ENCODE measurements at places on chromosomes 6 and 20.

GRCh38 chr6:25431975-25432307, 152.8 kb downstream of the CARMIL1 start:
- no peak for DNase-seq

- no peak for DNase-seq
Measured at GRCh38 chr6:148955441-148955840, 208.6 kb downstream of the UST start.

DNA sequence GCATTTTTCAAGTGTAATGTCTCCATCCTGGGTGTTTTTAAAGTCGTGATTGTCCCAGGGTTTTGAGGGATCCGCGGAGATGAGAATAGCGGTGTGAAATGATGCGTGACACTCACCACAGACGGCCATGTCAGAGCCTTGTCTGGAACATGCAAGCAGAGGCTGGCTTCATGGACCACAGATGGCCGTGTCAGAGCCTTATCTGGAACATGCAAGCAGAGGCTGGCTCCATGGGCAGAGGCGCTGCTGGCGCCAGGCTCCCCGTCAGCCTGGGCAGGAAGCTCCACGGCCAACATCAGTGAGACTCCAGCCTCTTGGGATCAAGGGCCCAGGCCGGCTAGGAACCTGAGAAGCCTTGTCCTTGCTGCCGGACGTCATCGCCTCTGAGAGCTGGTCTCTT, 7.7 kb upstream of the MRGBP start:
- no peak for DNase-seq

GRCh38 chr6:153787341-153787606, 251.8 kb upstream of the OPRM1 start:
- DNase-seq = no peak

DNA sequence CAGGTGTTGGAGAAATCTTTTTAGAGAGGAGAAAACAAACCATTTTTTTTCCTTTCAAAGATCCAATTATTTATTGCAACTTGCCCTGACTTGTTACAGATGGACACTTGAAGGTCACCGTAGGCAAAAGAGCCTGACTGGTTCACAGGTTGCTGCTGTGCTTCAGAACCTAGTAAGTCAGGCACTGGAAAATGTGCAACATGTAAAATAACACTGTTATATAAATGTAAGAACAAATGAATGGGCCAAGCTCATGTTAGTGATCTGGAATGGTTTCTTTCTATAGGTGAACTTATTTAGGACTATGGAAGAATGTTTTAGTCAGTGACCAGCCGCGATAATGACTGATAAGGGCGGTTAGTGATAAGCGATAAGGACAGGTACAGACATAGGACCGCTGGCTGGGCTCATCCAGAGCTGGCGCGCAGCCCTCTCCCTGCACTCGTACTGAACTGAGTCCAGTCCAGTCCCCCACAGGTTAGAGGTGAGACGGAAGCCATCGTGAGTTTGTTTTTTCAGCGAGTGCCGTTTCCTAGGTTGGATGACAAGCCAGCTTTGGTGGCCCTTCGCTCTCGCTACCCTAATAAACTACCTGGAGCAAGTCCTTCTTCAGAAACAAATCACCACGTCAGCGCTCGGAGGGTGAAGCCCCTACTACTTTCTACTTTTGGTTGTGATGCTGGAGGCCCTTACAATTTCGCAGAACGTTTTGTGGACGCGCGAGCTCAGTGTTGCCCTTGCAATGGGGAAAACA, 94.4 kb upstream of the PRDM1 start:
- DNase-seq = no peak

GRCh38 chr6:42075159-42075838, 25.0 kb downstream of the TAF8 start:
- peak; percentile 29 for DNase-seq

- DNase-seq = no peak
Measured at GRCh38 chr6:113508249-113508648, 348.9 kb upstream of the MARCKS start.

GRCh38 chr6:40282986-40283385, 304.2 kb downstream of the LRFN2 start:
- DNase-seq = no peak

Data from naive B cell (primary cell).